NCI-H774 (cell line): ENCODE measurements at places on chromosomes 4 and X.
A peak's percentile ranks its signal among the peaks of the same experiment; 100 is the strongest.

GRCh38 chr4:185958094-185958747, 110.7 kb upstream of the TLR3 start:
- peak; percentile 4 for DNase-seq

GRCh38 chrX:20128670-20129069, 12.0 kb upstream of the MAP7D2 start:
- DNase-seq = no peak

GRCh38 chrX:80423744-80424143, 3.5 kb downstream of the TENT5D start:
- no peak for DNase-seq

GRCh38 chr4:108840426-108840975, 77.6 kb upstream of the ETNPPL start:
- DNase-seq = no peak
